SJSA1 (cell line): ENCODE measurements at places on chromosomes 1 and 21. TPM values are rescaled to one million over a fixed set of nuclear protein-coding genes. Genes with fewer than 3 reads are reported as not detected.
A peak's percentile ranks its signal among the peaks of the same experiment; 100 is the strongest.

DNA sequence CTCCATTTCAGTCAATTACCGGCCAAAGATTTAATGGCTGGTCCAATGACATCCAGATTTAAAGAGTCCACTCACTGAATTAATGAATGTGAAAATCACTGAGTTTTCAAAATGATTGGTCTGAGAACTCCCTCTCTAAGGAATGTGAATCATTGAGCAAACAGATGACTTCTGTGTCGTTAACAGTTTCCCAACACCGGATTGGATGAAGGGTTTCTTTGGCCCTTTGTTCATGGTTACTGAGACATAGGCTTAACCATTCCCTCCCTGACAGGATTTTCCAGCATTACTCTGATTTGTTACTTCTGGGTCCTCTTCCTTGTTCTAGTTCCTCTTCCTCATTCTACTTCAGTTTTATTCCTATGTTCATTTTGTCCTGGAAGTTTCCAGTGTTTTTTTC, 1.5 kb upstream of the CLDN17 start:
- no peak for DNase-seq

DNA sequence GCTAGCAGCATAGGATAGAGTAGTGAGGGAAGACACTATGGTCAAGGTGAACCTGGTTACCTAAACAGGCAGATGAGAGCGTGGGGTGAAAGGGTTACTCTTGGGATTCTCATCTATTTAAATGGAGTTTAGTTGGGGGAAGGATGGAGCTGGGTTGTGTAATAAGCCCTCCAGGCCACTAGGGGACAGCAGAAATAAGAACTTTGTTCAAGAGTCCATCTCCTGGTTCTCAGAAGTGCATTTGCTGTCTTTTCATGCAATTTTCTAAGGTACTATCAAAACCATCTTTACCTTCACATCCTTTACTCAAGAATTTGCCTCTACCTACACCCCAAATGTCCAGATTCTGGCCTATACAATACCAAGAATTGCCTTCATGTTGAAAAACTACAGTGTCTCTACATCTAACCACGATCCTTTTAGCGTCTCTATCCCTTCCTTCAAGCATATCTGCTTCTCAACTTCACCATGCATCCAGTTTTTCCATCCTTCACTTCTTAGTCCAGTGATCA, 28.0 kb downstream of the SLAMF1 start:
- no peak for DNase-seq

DNA sequence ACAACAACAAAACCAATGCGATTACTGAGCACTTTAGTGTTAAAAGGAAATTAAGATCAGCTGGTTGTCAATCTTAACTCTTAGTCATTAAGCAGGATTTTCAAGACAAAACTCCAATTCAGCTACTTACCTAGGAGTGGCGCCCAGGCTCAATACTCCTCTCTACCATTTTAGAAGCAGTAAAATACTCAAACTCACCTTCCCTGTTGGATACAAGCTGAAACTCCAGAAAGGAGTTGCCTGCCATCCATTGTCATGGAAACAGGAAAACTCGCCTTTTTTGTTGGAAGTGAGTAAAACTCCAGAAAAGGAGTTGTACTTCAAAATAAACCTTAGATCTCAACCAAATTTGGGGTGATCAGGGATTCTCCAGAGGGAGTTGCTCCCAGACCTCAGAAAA, 127.0 kb upstream of the F3 start:
- DNase-seq = no peak

DNA sequence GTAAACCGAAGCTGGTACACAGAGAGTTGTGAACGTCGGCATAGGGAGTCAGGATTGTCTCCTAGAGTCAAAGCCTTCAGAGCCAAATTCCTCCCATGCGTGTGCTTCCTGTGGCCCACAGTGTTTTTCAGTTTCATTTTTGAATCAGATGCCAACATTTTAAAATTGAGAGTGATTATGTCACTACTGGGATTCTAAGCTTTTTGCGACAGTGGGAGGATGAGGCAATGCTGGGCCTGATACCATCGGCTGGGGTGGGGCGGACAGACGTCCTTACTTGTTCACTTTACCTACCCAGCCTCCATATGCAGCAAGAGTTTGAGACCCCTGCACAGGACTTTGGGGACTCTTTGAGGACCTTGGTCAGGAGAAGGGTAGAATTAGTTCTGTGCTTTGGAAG, 1.3 kb upstream of the KLHDC7A start:
- DNase-seq = no peak

DNA sequence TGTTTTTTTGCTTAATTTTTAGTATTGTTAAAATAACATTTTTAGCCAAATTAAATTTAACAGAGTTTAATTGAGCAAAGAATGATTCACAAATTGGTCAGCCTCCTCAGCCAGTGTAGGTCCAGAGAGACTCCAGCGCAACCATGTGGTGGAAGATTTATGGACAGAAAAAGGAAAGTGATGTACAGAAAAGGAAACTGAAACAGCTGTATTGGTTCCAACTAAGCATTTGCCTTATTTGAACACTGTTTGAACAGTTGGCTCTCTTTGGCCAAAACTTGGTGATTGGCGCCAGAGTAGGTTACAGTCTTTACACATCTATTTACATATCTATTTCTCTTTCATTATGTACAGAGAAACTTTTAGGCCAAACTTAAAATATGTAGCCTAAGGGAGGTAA, 19.4 kb downstream of the RPS6KC1 start:
- DNase-seq = peak; percentile 12

Gene FAM151A
- not detected in 2 replicates for total RNA-seq

Gene FMOD
- total RNA-seq = 0.66 and 0.87 TPM in 2 replicates

Gene GPR37L1
- 0.05 TPM in 1 of 2 replicates, not detected in the other for total RNA-seq
